ENCODE measurements at places on chromosomes 16 and 17.

- peak; percentile 62 for DNase-seq
Observed at GRCh38 chr16:57374067-57374534, 1.8 kb downstream of the CX3CL1 start.

DNA sequence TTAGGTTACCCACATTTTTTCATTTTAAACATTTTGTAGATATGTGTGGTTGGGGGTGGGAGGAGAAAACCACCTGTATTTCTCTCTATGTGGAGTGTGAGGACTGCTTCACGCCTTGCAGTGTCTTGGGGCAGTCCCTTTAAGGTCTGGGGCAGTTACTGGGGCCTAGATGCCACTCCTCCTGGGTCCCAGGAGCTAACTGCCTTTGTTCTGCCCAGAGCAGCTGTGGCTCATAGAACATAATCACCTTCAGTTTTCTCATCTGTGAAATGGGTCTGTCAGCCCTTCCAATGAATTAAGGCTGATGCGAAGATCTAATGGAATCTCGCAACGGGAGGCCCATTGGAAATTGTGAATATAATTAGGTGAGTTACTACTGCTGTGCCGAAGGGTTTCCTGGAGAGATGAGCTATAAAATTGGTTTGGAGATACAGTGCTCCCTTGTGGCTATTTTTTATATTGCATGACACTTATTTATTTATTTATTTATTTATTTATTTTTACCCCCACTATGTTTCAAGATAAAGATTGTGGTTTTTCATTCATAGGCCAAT, 22.9 kb downstream of the DHRS7C start:
- no peak for DNase-seq

DNA sequence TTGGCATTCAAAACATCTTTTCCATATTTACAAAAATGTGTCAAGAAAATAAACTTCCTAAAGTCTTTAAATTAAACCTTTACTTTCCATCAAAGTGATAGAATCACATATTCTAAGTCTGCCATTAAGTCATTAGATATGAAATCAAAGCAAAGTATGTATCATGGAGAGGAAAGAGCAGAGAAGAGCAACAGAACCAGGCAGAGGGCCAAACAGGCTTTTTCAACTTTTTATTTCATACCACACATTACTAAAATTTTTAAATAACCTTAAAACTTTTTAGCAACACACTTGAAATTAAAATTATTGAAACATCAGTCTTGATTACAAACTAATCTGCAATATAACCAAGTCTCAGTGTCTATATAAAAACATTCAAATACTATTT, 13.8 kb downstream of the SIAH1 start:
- no peak for DNase-seq

DNA sequence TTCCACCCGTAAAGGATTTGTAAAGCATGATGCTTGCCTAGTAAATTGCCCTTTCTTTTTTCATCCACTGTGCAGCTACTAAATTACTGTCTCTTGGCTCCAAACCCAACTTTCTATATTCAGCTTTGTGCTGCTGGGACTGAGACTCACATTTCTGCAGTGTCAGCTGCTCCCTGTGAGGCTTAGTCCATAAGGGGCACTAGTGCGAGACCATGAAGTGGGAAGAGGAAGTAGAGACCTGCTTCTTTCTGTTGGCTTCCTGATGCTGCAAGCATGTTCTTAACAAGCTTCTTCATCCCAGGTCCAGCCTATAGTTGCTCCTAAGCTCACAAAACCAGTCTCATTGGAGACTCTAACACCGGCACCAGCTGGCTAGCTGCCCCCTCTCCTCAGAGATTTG, 74.9 kb upstream of the HS3ST2 start:
- no peak for DNase-seq

GRCh38 chr16:90077757-90078578, 837 bp upstream of the PRDM7 start:
- DNase-seq: no peak

All from NCI-H226 (cell line).